ENCODE measurements at places on chromosomes 16 and 17.
A peak's percentile ranks its signal among the peaks of the same experiment; 100 is the strongest.

GRCh38 chr17:78341559-78342448, 18.1 kb downstream of the SOCS3 start:
- DNase-seq: no peak

DNA sequence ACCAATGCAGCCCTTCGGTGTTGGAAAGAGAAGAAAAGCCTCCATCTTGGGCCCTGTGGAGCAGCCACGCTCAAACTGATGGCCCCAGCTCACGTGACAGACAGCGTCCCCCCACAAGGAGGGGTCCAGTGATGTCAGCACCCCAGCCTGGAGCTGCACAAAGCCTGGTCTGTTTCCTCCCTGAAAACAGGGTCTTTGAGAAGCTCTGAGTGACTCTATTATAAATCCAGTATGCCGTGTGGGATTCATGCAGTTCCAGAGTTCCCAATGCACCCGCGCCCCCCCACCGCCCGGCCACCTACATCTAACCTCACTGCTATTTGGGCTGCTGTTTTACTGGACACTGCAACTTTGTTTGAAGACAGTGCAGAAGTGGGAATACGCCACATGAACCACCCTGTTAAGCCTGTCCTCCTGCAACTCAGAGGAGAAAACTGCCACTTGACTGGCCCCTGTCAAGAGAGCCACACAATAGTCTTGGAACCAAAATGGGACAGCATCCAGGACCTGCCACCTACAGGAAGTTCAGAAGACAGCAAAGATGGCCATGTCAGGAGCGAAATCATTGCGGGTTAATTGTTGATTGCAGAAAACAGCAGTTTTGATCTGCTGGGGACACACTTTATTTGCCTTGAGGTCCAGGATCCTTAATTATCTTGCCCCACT, 33.1 kb downstream of the PMP22 start:
- DNase-seq: no peak

DNA sequence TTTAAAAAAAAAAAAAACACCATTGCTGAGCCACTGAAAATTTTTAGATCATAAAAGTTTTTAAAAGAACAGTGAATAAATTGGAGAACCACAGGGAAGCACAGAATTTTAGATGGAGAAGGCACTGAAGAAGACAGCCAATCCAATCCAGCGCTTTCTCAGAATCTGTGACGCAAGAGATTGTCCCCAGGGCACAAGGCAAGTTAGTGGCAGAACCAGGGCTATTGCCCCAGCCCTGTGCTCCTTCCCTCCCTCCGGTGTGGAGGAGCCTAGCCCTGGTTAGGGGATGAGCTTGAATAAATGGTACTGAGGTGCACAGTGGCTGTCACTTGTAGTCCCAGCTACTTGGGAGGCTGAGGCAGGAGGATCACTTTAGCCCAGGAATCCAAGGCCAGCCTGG, 108.3 kb downstream of the ZNF423 start:
- no peak for DNase-seq

DNA sequence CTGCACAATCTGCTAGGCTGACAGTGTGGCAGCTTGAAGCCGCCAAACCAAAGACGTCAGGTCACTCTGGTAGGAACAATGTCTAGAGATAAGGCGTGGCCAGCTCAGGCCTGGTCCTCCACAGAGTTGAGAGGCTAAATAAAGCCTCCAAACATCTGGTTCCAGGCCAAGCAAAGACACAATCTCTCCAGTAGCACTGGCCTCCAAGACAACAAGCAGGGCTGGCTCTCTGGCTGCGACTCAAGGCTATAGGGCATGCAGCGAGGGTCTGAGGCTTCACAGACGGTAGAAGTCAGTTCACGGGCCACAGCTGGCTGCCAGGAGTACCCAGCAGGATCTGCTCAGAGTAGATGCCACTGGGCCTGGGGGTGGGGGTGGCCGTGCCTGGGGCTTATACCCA, 75.6 kb downstream of the ABR start:
- no peak for DNase-seq

DNA sequence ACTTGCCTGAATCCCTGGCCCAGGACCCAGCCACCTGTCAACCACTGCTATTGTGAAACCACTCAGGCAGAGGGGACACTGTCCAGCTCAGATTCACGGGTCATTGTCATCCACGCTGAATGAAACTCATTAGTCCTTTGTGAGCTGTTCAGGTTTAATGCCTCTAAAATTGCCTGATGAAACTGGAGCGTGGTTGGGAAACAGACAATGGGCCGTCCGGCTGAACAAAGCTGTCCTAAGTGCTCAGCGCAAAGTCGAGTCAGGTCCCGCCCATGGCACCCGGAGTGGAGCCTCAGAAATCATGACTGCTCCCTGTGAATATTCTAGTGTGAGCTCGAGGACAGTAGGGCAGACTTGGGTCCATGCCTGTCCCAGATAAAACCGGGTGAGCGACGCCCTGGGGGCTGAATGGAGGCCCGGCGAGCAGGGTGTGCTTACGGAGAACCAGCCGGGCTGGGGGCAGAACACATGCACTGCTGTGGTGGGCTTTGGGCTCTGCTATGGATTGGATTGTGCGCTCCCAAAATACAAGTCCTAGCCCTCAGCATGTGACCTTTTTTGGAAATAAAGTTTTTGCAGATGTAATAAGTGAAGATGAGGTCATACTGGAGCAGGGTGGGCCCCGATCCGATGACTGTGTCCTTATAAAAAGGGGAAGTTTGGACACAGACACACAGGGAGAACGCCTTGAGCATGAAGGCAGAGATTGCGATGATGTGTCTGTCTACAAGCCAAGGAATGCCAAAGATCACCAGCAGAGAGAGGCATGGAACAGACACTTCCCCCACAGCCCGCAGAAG, 12.9 kb upstream of the CMIP start:
- no peak for DNase-seq

DNA sequence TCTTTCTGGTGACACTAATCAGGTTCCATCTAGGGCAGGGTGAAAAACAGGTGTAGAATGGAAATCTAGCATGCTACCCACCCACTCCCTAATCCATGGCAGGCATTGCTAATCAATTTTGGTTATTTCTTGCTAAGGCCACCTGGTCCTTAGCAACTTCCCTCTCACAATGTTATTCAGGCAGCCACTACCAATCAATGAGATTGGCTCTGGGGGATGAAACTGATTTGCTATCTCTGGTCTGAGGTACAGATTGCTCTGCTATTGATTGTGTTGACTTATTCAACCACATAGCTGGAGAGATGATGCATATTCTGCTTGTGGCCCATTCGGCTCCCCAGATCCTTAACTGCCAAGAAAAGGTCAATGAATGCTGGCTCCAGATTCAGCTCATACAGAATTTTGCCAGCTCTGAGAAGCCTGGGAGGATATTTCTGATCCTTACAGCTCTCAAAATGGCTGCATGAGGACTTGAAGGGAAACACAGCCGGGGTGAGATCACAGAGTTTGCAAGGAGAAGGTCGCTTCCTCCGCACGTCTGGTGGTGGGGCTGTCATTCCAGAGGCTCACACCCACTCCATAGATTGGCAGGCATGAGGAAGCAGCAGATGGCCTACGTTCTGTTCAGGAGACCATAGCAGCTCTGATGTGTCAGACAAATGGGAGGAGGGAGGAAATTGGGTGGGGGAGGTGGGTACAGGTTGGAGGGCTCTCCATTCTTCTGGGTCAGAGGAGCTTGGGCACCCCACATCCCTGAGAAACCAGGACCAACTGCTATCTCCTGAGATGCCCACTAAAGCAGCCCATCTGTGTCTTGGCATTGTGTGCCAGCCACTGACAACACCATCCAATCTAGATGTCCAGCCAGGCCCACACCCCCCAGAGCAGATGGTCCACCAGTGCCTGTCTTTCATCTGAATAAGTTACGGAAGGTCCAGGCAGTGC, 22.3 kb downstream of the SEZ6 start:
- peak; percentile 92 for DNase-seq

- DNase-seq: no peak
Measured at GRCh38 chr16:53511084-53511402, 8.0 kb upstream of the AKTIP start.

DNA sequence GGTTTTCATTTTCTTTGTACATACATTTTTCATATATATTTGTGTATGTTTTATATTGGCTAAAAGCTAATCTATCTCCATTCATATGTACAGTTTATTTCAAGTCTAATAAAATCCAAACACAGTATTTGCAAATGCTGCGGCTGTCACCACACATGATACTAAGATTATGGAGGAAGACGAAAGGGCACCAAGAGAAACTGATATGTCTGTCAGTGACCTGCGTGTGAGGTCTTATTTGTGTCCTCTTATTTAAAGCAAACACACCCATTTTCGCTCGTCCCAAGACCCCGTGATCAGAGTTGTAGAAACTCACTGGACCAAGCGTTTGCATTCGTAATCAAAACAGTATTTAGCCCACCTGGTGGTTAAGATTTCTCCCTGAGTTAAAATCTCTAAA, 8.2 kb downstream of the MLYCD start:
- DNase-seq: no peak

GRCh38 chr17:4032738-4033137, 68.5 kb upstream of the ATP2A3 start:
- DNase-seq: no peak

DNA sequence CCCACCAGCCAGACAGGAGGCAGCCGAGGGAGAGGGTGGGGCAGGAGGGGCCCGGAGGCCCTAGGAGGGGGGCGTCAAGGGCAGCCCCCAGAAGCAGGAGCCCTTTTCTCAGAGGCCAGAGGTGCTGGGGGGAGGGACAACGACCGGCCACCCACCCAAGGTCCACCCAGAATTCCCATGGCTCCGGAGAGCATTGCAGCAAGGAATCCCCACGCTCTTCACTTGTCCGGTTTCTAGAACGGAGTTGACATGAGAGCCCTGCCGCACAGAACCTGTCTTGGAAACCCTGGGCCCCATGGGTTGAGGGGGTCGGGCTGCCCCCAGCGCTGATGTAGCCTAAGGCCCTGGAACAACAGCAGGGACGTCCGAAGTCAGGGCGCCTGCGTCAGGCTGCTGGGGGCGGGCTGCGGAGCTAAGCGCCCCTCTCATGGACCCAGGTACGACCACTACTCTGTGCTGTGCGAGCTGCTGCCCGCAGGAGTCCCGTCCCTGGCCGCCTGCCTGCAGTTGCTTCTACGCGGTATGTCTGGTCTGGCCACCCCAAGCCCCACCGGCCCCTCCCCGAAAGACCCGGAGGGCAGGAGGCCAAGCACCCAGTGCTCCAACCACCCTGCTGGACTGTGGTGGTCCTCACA, 11.2 kb downstream of the CYBC1 start:
- DNase-seq: no peak

GRCh38 chr17:59234631-59235030, 14.3 kb downstream of the GDPD1 start:
- DNase-seq: no peak

All from DMS 273 treated with DMSO at 0.1 percent for 48 hours (cell line).